ENCODE measurements at places on chromosomes 5 and 9. TPM values are rescaled to one million over a fixed set of nuclear protein-coding genes. Genes with fewer than 3 reads are reported as not detected.

Gene RGS14
- total RNA-seq: 7.2 TPM

Gene LCN15
- total RNA-seq: 1.6 TPM

Gene NDOR1
- total RNA-seq: 16.6 TPM

Gene SLC34A1
- total RNA-seq: not detected

Gene OR2K2
- not detected for total RNA-seq

Gene HMGCR
- total RNA-seq: 30.6 TPM

Gene PTPN3
- total RNA-seq: under 0.01 TPM

Gene FBXL7
- total RNA-seq: 14.7 TPM

Gene OR2Y1
- total RNA-seq: not detected

Gene HRCT1
- 2.0 TPM for total RNA-seq

Gene NUTM2G
- total RNA-seq: not detected
